Neural crest cell (in vitro differentiated cells): ENCODE measurements at places on chromosomes 12 and 14. TPM values are rescaled to one million over a fixed set of nuclear protein-coding genes. Genes with fewer than 3 reads are reported as not detected.
A peak's percentile ranks its signal among the peaks of the same experiment; 100 is the strongest.

KRT77 gene
- not detected in 2 replicates for total RNA-seq

ZC2HC1C gene
- total RNA-seq: 1.3 and 1.9 TPM in 2 replicates

RPL10L gene
- not detected in 2 replicates for total RNA-seq

TAS2R46 gene
- 0.43 and 0.89 TPM in 2 replicates for total RNA-seq

TAS2R7 gene
- total RNA-seq: 0.21 TPM in 1 of 2 replicates, not detected in the other

- DNase-seq: no peak
These were observed 762.4 kb downstream of the SLC6A15 start for GRCh38 chr12:84150201-84150600.

DNA sequence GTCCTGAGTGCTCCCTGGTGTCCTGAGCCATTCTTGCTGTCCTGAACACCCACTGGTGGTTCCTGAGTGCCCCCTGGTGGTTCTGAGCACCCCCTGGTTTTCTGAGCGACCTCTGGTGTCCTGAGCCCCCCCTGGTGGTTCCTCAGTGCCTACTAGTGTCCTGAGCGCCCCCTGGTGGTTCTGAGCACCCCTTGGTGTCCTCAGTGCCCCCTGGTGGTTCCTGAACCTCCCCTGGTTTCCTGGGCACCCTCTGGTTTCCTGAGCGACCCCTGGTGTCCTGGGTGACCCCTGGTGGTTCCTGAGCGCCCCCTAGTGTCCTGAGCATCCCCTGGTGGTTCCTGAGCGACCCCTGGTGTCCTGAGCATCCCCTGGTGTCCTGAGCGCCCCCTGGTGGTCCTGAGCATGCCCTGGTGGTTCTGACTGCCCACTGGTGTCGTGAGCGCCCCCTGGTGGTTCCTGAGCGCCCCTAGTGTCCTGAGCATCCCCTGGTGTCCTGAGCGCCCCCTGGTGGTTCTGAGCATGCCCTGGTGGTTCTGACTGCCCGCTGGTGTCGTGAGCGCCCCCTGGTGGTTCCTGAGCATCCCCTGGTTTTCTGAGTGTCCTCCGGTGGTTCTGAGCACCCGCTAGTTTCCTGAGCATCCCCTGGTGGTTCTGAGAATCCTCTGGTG lies 473.1 kb downstream of the TMEM121 start:
- DNase-seq: peak; percentile 1

DNA sequence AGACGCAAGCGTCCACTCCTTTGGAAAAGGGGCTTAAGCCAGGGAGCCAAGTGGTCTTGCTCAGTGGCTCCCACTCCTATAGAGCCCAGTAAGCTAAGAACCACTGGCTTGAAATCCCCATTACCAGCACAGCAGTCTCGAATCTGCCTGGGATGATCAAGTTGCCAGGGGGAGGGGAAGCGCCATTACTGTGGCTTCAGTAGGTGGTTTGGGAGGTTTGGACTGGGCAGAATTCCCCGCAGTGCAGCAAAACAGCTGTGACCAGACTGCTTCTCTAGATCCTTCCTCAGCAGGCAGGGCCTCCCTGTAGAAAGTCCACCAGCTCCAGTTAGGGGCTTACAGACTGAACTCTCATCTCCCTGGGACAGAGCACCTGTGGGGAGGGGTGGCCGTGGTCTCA lies 115.4 kb downstream of the TMEM117 start:
- no peak for DNase-seq

DNA sequence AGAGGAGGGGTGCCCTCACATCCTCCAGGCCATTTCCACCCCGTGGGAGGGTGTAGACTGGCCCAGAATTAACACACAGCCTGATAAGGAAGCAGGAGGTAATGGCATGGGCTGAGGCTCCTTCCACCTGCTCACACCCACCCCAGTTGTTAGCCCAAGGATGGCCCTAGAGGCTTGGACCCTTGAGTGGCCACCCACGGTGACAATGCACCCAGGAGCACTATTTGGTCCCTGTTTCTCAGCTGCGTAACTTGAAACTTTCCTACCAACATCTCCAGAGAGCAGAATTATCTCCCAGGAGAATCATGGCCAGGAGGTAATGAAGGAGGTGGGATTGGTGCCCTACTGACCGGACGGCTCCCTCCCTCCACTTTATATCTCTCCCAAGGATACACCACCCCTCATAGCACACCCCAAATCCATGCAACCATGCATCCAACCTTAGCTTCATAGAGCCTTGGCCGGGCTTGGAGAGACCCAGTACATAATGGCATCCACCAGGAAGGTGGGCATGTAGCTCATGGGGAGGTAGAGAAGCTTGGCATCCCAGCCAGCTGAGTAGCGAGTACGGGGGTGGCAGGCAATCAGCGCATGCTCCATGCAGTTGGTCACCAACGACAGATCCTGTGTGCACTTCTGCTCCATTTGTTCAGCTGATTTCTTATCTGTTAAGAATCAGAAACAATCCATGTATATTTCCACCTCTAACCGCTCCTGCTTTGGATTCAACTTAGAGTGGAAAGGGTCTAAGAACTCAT lies 5.6 kb downstream of the RDH16 start:
- no peak for DNase-seq

- no peak for DNase-seq
These were observed 38.3 kb upstream of the FRMD6 start for GRCh38 chr14:51613416-51613815.

GRCh38 chr12:58364389-58365086 lies 423.2 kb downstream of the ATP23 start:
- DNase-seq: no peak

DNA sequence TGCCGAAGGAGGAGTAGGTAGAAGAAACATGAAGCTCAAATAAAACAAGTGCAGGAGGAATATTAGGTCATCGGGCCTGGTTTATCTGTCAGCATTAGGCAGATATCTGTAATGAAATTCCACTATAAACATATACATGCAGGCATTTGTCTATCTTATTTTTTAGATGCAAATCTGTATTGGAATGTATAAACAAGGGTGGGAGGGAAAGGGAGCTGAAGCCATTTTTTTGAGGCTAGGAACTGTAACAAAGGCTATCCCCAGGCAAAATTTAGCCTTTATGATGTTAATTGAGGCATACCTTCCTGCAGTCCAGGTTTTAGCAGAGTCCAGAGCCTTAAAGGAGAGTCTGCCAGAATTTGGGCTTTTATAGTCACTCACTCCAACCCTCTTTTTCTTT lies 72.5 kb downstream of the PHLDA1 start:
- DNase-seq: no peak

DNA sequence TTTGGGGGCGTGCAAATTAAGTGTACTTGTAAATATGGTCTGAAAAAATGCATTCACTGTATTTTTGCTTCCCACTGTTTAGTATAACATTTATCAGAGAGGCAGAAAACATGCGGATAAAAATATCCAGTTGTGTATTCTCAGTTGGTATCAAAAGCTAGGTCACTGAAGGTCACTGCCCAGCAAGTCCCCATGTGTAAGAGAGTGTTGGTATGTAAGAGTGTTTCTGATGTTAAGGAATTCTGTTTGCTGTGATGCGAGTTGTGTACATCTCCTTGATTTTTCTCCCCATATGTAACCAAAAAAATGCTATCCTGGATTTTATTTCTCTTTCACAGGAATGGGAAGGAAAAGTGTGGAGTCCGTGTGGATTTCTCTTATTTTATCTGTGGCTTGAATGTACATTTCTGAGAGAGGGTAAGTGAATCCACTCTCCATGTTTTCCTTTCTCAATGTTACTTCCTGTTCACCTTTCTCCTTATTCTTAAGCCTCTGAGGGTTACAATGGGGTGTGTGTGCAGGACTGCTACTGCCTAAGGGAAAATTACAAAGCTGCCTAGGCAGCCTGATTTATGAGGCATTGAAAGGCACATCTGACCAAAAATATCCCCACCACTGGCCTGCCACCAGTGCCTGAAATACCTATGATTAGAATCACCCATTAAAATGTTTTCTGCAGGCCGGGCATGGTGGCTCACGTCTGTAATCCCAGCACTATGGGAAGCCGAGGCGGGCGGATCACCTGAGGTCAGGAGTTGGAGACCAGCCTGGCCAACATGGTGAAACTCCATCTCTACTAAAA lies 97.9 kb upstream of the USP44 start:
- DNase-seq: no peak

- no peak for DNase-seq
These were observed 26.2 kb downstream of the C2CD5 start for GRCh38 chr12:22518060-22518719.

DNA sequence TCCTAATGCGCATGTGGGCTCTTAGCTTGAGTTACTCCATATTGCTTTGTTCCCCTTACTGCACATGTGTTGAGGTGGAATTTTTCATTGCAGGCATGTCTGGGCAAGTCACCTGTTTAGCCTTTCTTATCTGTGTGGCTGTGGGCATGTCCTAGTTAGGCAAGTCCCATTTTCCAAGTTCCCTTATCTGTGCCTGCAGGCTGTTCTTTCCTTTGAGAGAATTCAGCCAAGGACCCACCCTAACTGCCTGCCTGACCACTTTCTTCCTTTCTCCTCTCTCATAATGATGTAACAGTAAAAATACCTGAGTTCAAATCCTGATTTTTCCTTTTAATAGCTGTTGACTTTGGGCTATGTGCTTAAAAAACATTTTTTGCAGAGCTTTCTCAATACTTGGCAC lies 870.6 kb downstream of the NRXN3 start:
- no peak for DNase-seq

DNA sequence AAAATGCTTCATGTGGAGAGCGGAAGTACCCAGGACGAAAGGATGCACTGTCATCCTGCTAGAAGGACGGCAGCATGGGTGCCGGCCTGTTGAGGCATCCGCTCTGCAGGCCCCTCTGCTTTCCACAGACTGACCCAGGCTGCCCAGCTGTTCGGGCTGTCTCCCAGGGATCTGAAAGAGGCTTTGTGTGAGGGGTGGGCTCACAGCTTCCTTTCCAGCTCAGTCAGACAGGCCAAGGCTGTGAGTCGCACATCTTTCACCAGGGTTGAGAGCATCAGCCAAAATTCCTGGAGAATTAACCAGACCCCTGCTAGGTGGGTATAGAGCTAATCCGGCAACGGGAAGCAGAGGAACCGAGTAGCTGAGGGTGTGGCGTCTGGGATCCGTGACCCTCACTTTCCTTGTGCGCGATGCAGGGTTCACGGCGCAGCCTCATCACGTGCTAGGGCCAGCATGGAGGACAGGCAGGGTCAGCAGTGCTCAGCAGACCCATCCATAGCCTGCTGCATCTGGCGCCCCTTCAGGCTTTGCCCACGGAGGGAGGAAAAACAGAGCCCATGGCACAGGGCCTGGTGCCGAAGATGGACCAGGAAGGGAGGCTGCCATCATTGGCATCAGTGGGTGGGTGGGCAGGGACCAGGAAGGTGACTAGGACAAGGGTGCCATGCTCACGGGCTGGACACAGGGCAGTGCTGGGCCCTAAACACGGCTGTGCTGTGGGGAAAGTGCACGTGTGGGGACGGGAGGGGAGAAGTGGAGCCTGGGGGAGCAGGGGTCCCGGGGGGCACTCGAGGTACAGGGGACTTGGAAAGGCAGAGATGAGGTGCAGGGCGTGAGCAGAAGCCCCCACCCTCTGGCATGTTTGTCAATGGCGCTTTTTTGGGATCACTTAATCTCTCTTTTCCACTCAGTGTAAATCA lies 9.2 kb upstream of the SIVA1 start:
- DNase-seq: no peak

- no peak for DNase-seq
These were observed at the start of gene DLK1 for GRCh38 chr14:100726550-100727085. DLK1 (plus strand) TSS chr14:100726892; CDS start chr14:100727069, 177 bp downstream.

GRCh38 chr12:39574785-39575497 lies 44.7 kb downstream of the ABCD2 start:
- DNase-seq: no peak
